ENCODE measurements at places on chromosomes 4 and X. TPM values are rescaled to one million over a fixed set of nuclear protein-coding genes. Genes with fewer than 3 reads are reported as not detected.

DNA sequence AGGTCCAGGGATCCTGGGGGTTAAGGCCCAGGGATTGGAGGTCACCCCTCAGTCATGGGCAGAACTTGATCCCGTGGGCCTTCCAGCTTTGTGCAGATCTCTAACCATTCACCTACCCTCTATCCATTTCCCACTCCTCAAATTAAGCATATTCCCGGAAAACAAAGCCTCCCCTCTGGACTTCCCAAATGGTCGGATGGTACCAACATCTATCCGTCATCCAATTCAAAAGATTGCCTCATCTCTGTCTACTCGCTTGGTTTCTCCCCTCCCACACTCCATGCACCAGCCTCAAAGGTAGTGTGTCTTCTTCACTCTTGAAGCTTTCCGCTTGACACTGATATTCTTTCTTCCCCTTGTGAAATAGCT lies 473 bp upstream of the BCLAF3 start:
- DNase-seq, result no peak

GRCh38 chrX:141469469-141469868 lies 115.1 kb downstream of the SPANXA1 start:
- no peak for DNase-seq

DNA sequence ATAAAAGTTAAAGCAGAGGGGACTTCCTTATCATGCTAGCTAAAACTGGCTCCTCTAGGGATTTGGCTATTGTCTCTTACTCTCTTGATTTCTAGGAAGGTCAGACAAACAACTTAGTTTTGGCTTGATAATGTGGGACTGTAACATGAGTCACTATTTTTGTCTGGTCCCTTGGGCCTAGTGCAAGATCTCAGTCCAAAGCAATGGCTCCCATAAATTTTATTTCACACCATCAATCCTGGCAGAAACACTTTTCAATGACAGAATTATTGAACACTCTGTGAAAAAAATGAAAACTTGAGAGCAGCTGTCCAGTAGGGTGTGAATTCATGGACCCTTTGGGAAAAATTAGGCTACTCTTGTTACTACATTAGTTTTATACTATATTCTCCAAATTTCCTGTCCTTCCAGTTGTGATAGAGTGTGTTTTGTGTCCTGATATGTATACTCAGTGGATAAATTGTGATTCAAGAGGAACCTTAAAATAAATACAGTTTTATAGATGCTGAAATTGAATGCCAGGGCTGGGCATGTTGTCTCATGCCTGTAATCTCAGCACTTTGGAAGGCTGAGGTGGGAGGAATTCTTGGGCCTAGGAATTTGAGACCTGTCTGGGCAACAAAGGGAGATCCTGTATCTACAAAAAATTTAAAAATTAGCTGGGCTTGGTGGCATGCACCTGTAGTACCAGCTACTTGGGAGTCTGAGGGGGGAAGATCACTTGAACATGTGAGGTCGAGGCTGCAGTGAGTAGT lies 10.8 kb upstream of the SNCA start:
- DNase-seq, result no peak

GRCh38 chr4:6935965-6936364 lies 26.3 kb downstream of the TBC1D14 start:
- DNase-seq, result no peak

DNA sequence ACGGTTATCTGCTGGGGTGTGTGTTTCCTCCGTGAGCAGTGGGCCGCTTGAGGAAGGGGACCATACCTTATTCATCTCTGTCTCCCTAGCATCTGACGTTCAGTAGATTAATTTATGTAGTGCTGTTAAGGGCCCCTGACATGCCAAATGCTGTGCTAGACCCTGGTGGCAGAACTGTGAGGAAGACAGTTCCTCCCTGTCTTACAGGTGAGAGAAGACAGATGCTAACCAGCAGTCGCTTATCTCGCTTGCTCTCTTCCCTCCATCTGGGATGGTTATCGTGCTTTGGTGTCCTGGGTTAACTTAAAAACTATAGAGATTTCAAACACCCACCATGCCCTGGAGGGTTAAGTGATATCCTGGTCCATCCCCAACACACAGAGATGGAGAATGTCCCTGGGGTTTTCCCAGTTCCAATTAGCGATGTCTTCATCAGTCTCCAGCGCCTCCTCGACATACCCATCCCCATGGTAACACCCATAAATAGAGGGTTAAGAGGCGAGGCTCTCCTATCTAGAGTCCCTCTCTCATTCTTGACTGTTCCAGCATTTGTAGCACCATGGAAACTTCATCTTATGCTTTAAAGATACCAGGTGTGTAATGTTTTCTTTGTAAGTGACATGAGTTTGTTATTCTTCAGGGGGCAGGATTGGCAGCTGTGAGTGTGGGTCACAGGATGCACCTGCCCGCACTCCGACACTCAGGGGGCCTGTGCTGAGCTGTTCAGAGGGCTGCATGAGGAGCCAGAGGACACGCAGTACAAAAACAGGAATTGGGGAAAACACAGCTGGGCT lies 135.2 kb downstream of the STK32B start:
- no peak for DNase-seq

GRCh38 chr4:176054942-176055341 lies 10.7 kb upstream of the WDR17 start:
- no peak for DNase-seq

DNA sequence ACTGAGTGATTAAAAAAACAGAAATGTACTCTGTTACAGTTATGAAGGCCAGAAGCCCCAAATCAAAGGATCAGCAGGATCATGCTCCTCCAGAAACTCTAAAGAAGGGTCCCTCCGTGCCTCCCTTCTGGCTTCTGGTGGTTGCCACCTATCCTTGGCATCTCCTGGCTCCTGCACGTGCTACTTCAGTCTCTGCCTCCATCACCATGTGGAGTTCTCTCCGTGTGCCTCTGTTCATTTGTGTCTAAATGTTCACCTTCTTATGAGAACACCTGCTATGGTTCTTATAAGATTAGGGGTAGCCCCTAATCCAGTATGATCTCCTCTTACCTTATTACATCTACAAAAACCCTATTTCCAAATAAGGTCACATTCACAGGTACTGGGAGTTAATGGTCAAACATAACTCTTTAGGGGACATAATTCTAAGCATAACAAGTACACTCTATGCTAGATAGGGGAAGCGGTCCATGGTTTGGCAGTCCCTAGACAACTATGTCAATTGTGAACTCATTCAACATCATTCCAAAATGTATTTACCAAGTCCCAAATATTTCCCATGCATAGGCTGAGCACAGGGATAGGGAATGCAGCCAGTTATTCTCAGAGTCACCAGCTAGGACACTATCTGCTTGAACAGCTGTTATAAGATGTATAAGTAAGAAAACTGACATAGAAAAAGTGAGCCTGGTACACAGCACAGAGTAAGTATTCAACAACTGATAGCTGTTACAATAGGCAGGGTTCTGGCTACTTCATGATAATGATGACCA lies 295.5 kb upstream of the BOD1L1 start:
- no peak for DNase-seq

DNA sequence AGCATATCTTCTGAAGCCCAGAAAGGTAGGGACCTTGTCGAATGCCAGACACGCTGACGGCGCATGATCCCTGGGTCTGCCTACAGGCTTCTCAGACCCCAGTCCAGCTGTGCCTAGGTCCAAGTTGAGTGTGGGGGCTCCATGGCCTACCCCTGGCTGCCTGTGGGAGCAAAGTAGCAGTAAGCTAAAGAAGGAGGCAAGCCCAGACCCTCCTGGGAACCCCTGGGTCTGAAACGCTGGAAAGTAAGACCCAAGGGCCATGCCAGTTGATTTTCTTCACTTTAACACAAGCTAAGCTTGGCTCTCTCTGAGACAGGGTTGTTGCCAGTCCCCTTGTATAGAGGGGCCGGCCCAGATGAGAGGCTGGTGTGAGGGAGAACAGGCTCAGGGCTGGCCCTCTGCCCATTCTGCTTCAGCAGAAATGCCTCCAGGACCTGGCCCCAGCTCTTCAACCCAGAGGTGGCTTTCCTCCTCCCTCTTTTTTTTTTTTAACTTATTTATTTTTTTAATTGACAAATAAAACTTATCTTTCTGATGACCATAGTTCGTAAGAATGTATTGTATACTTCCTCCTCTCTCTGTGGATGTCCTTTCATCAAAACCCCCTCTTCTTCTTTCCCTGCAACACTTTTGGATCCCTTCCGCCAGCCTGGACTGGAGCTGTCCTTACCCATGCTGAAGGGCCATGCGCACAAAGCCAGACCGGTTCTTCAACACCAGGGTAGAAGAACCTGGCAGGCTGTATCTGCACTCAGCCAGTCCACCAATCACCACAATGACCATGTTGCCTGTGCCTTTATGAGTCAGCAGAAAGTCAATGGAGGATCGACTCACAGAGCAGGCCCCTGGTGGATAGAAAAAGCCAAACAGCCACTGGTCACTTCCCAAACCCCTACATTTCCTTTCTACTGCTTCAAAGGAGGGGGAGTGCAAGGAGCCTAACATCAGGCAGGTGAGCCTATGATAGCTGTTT lies 7.1 kb downstream of the AWAT2 start:
- no peak for DNase-seq

GRCh38 chr4:99361899-99362275 lies 9.3 kb upstream of the ADH1C start:
- DNase-seq, result no peak

DNA sequence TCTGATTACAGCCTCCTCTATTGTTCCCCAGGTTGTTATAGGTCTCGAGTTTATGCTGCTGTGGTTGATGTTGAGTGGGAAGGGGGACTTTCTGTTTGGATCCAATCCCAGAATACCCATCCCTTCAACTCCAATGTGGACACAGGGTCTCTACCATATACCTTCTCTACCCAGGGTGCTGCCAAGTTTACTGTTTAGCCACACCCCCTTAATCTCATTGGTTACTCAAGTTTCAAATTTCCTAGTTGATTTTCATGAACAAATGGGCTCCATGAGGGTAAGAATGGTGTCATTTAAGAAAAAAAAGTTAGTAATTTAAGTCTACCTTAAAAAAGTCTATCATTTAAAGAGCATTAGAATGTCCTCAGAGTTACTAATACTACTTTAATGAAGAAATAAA lies 3.6 kb upstream of the SPP1 start:
- DNase-seq, result no peak

GRCh38 chrX:134073341-134073740 lies 87.9 kb upstream of the GPC3 start:
- no peak for DNase-seq

DNA sequence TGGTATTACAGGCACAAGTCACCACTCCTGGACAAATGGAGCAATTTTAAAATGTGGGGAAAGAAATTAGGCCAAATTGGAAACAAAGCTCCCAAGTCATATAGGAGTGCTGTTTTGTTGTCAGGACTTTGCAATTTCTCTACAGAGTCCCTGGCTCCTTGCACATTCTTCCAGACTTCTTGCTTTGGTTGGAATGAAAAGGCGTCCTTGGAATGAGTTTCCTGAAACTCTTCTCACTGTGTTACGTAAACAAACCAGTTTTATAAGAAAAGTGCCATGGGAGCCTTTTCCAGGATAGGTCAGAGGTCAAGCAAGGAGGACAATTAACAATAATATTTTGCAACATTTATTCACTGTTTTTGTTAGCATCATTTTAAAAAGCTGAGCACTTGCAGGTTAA lies 32.4 kb upstream of the KIT start:
- DNase-seq, result no peak

DNA sequence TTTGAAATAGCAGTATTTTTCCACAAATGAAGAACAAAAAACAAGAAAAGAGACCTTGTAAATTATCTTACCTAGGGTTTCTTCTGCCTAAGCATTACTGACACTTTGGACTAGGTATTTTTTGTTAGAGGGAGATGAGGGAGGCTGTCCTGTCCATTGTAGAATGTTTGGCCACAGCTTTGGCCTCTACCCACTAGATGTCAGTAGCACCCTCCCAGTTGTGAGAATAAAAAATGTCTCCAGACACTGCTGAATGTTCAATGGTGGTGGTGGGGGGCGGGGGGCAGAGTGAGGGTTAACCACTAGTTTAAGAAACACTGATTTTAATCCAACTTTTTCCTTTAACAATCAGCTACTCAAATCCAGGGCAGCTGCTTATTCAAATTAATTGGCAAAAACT lies 25.8 kb downstream of the OTUD4 start:
- DNase-seq, result no peak

DNA sequence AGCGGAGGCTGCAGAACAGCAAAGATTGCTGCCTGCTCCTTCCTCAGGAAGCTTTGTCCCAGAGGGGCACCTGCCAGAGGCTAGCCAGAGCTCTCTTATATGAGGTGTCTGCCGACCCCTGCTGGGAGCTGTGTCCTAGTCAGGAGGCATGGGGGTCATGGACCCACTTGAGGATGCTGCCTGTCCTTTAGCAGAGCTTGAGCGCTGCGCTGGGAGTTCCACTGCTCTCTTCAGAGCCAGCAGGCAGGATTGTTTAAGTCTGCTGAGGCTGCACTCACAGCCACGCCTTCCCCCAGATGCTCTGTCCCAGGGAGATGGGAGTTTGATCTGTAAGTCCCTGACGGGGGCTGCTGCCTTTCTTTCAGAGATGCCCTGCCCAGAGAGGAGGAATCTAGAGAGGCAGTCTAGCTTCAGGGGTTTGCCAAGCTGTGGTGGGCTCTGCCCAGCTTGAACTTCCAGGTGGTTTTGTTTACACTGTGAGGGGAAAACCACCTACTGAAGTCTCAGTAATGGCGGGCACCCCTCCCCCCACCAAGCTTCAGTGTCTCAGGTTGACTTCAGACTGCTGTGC lies 10.9 kb downstream of the DCK start:
- no peak for DNase-seq

- DNase-seq, result peak; percentile 68
These were observed 30.4 kb downstream of the FAT1 start for GRCh38 chr4:186693159-186693815.

DNA sequence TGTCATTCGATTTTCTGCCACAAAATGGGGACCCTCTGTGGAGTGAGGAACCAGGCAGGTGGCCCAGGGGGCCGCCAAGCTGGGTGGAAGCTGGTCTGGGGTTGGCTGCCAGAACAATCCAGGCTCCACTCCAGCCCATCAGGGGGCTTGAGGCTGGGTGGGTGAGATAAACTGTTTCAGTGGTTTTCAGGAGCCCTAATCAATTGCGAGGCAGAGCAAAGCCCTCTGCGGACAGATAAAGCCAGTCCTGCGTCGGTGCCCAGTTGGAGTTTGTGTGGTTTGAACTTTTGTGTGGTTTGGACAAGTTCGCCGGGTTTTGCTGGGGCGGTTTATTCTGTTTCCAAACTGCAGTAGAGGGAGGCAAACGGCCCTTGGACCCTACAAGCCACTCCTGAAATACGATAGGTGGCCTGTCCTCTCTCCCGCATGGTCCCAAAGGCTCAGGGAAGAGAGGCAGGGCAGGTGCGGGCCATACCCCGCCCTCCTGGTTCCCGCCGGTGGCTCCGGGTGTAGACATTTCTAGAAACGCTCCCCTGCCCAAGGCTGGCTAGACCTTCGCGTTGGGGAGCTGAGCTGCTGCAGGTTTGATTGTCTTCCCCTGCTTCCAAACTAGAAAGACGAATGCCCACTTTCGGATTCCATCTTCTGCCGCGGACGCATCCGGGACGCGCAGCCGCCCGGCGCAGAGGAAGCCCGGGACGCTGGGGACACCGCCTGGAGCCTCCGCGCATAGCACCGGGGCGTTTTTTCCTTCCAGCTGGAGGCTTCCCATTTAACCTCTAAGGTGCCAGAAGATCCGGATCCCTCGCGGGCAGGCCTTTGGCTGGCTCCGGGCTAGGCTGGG lies 169.0 kb upstream of the BCOR start:
- peak; percentile 84 for DNase-seq

GRCh38 chr4:76744241-76744921 lies 153.6 kb downstream of the SOWAHB start:
- DNase-seq, result no peak

ADAM29 gene
- not detected for total RNA-seq

SLC10A6 gene
- total RNA-seq, result 1.00 TPM

ANKRD50 gene
- total RNA-seq, result 4.0 TPM

GPC3 gene
- 1.7 TPM for total RNA-seq

BRS3 gene
- total RNA-seq, result 0.16 TPM

L1CAM gene
- total RNA-seq, result 0.98 TPM

AP1AR gene
- total RNA-seq, result 5.6 TPM

DAPP1 gene
- 0.55 TPM for total RNA-seq

TENM3 gene
- total RNA-seq, result 4.4 TPM

Measured in pancreas (tissue), 10 donors.